AG09319 (cell line): ENCODE measurements at places on chromosomes 1 and 21.

DNA sequence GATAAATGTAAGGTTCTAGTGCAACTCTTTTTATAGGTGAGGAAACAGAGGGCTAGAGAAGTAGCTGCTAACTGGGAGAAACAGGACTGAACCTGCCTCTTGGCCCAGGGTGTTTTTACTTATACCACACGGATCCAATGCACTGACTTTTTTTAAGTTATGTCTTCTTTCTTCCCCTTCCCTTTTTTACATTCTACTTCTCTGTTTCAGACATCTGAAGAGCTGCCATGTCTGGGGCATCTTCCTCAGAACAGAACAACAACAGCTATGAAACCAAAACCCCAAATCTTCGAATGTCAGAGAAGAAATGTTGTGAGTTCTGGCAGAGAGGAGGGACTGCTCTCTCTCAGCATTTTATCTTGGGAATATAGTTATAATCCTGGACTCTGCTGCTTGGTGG is 1.4 kb downstream of the PFKFB2 start:
- no peak for DNase-seq

GRCh38 chr21:37982496-37983318 is 66.5 kb upstream of the KCNJ6 start:
- DNase-seq: no peak

GRCh38 chr1:41380979-41381691 is 19.9 kb downstream of the FOXO6 start:
- DNase-seq: no peak

GRCh38 chr1:55916481-55916880 is 662.9 kb downstream of the PLPP3 start:
- peak; percentile 65 for DNase-seq

DNA sequence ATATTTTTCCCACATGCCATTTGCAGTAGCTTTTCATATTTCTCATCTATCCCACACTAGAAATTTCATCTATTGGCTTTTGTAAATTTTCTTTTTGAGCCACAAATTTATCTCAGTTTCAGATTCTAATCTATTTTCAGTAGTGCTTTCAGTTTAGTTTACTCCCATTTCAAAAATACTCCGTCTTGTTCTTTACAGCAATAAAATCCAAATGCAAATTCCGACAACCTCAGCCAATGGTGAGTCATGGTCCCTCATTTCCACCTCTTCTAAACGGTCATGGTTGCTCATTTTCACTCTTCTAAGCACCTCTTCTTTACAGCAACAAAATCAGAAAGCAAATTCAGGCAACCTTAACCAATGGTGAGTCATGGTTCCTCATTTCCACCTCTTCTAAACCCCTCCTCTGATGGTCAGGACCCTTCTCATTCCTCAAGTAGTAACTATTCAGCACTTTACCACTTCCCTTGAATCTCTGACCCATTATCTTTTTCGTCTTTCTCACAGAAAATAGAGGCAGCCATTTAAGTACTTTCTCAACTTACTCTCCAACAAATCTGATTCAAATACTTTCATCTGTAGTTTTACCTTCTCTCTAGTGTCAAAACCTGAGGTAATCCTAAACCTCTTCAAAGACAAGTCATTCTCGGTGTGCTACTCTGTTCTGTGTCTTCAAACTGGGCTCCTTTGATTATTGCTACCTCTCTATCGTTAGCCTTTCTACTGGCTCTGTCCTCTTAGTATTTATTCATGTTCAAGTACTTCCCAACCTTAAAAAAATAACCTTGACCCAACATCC is 34.4 kb downstream of the C21orf91 start:
- DNase-seq: no peak

DNA sequence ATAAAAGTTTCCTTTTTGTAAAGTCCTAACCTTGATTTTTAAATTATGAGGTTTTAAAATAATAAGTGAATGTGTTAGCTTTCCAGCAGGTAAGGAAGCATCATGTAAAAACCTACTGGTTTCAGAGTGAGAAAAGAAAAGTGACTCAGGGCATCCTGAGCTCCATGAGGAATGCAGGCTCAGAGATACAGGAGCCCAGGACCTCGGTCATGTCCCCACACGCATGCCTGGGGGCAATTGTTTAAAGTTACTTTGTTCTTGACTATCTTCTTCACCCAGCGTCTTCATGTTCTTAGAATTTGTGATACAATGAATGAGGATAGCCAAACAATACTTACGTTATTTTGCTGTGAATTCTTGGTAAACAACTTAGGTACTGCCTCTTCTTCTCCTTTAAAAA is 117.4 kb upstream of the PLPPR5 start:
- DNase-seq: no peak

DNA sequence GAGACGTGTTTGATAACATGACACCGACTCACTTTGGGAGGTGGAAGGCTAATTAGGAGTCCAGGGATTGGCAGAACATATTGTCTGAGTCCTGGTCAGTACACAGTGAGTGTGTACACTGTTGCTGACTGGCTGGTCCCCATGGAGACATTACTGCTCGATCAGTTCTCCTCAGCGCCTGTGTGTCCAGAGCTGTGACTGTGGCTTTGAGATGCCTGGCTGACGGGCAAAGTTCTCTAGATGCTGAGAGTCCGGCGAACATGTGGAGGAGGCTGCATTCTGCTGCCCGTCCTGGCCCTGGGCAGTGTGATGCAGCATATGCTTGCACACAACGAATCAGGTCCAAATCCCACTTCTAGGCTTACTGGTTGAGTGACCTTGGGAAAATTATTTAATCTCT is 280.1 kb upstream of the ST6GALNAC5 start:
- no peak for DNase-seq

GRCh38 chr21:42353623-42354022 is 2.8 kb upstream of the TFF2 start:
- no peak for DNase-seq

DNA sequence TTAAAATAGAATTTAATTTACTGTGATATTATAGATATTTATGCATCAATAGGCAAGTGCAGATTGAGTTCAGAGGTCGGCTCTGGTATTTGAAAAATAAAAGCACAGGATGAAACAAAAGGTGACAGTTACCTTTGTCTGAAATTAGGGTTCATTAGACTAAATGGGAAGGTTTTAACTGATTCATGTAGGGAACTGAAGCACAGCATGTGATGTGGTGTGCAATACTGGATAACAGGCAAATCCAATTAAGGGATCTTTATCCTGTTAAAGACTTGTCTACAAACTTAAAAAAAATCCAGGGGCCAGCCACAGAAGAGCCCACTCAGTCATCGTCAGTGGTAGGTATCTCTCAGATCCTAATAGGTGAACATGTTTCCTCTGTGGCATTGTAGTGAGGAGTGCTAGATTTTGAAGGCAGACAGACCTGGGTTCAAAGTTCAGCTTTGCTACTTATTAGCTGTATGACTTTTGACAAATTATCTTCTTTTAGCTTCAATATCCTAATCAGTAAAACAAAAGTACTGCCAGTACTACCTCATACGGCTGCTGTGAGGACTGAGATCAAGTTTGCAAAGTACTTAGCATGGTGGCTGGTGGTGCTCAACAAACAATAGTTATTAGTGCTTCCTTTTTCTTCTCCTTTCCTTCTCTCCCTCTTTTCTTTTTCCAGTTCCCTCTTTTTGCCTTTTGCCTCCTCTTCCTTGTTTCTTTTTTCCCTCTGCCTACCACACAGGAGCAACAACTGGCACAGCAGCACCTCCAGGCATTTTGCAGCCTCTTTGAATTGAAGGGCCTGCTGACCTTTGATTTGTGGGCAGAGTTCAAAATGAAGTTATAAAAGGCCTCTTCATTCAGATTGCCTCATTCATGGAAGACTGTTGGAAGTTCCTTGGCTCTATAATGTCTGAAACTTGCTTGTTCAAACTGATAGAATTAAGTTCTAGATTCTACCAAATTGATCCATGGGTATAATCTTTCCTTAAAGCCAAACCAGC is 44.9 kb upstream of the FOXD3 start:
- DNase-seq: no peak

- peak; percentile 77 for DNase-seq
These were observed 73.2 kb upstream of the CNIH3 start for GRCh38 chr1:224542783-224543440.

DNA sequence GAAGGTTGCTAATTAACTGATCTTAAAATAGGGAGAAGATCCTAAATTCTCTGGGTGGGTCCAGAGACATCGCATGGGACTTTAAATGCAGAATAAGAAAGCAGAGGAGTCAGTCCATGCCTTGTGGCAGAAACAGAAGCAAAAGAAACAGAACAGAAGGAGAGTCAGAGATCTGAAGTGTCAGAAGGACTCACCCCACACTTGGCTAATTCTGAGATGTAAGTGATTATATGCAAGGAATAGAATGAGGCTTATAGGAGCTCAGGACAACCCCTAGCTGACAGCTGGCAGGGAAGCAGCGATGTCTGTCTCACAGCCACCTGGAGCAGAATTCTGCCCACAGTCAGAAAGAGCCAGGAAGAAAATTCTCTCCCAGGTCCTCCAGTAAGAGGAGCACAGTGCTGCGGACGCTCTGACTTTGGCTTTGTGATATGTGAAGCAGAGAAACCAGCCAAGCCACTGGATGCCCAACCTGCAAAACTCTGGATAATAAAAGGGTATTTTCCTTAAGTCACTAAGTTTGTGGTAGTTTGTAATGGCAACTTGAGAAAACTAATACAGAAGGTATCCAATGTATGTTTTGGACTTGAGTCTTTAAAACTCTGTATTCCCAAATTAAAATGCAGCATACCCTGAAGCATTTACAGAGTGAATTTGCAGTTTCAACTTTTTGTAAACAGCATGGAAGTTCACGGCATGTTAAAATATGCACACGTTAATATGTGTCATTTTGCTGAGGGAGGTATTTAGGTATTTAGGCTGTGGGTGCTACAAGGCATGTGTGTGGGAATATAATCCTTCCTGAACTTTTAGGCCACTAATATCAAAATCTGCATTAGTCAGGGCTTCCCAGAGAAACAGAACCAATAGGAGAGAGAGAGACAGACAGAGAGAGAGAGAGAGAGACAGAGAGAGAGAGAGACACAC is 388.5 kb downstream of the PCP4 start:
- no peak for DNase-seq

DNA sequence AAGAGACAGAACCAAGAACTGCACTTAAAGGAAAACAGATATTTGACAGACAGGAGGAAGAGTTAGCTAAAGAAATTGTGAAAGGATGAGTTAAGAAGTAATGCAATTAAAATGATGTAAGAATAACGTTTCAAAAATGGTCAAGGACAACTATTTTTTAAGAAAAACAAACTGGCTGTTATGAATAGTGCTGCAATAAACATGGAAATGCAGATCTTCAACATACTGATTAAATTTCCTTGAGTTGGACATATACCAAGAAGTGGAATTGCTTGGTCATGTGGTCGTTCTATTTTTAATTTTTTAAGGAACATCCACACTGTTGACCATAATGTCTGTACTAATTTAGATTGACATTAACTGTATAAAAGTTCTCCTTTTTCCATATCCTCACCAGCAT is 23.1 kb upstream of the PHTF1 start:
- DNase-seq: no peak

- no peak for DNase-seq
These were observed 147.9 kb downstream of the PTGER3 start for GRCh38 chr1:70899735-70900134.

DNA sequence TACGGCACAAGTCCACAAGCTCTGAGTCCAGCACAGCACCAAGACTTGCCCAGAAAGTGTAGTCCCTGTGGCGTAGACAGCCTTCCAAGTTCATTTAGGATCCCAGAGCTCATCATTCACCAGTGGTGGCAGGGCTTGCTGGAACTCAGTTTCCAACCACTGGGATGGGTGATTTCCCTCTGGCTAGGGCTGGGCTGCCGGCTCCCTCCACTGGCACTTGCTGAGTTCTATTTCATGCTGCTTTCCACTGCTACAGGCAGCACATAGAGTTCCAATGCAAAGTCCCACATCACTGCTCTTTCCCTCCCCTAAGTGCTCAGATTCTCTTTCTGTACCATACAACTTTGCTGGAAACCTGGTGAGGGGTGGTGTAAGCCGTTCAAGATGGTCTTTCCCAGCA is 510.3 kb upstream of the TMPRSS15 start:
- no peak for DNase-seq

DNA sequence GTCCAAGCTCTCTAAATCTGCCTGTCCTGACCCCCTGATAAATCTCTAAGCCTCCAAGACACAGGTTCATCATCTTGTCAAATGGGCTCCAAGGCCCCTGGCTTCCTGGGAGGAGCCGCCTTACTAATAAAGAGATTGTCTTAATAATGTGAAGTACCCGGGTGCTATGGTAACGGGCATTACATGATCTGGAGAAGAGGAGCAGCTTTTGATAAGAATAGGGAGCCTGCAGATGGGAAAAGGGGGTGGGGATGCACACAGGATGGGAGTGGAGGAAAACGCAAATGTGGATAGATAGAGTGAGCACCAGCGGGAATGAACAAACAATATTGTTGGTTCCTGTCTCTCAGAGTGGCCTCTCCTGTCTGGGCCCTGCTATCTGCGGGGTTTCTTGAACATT is 11.9 kb upstream of the RXRG start:
- DNase-seq: no peak

GRCh38 chr1:31020007-31020790 is 45.3 kb downstream of the PUM1 start:
- no peak for DNase-seq

DNA sequence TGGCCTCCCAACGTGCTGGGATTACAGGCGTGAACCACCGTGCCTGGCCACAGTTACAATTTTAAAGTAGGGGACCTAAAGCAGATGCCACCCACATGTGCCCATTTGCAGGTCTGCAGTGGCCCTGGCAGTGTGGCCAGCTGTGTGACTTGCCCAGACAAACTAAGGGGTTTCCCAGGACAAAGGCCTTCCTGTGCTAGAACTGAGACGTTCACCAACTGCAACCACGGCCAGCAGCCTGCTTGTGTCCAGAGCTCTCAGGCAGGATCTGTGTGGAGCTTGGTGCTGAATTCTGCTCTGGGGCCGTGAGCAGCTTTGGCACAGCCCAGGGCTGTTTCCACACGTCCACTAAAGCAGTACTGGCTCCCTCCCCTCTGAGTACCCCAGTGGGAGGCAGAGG is 10.6 kb upstream of the PTTG1IP start:
- DNase-seq: no peak

GRCh38 chr21:40658311-40658710 is 188.6 kb downstream of the DSCAM start:
- no peak for DNase-seq

DNA sequence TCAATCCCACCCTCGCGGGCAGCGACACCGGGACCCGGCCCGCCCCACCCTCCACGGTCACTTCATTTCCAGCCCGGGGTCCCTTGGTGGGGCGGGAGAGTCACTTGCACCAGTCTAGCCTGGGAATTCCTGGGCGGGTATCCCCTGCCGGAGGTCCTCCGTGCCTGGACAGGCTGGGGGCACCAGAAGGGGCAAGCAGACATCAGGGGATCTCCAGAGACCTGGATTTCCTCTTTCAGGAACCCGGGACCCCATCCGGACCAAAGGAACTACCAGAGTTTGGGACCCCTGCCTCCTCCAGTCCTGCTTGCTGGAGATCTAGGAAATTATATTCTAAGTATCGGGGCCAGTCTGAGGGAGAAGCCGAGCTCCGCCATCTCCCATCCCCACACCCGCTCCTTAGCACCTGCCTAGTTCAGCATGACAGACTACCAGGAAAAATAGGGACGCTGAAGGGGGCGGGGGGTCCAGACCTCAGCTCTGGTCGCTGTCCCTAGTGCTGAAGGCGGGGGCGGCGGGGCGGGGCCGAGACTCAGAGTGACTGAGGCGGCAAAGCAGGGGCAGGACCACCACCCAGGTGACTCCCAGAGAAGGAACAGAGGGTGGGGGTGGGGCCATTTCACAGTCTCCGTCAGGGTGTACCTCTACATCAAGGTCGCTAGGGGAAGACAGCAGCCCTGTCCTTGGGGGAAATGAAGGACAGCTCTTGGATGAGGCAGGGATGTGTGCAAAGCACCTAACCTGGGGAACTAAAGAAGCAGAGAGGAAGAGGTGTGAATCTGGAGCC is 832 bp downstream of the HCN3 start:
- no peak for DNase-seq
